ENCODE measurements at places on chromosomes 16 and 17.

- DNase-seq, result no peak
Observed at GRCh38 chr16:57799600-57800199, 2.6 kb downstream of the KIFC3 start.

DNA sequence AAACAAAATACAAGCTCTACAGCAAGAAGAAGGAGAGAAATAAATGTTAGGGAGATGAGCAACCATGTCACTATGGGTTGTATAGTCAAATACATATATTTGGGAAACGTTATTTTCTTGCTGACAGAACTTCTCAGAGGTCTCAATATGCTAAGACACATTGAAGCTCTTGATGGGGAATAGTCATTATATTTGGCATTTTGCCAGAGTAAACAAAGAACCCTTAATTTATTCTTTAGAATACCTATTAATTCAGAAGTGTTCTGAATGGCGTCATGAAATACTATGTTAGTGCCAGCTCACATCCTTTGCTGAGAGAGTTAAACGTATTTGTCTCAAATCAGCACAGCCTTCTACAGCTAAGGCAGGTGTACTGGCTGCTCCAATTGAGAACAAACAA lies 458.9 kb downstream of the CDH13 start:
- peak; percentile 37 for DNase-seq

DNA sequence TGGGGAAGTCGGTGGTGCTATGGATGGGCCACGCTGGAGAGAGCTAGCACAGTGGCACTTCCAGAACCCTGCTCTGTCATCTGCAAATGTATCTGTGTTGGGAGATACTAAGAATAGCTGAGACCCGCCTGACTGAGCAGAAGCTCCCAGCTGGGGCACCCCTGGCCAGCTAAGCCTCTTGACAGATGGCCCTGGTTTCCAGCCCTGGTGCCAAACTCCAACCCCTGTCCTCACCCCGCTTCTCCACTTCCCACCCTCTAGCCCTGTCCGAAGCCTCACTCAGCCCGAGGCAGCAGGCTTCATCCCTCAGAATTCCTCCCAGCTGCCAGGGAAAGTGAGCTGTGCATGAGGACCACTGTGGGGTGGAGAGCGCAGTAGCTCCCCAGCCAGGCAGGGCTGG lies 124.4 kb downstream of the CCDC144A start:
- DNase-seq, result peak; percentile 21

GRCh38 chr17:59361386-59361785 lies 29.9 kb downstream of the YPEL2 start:
- DNase-seq, result no peak

DNA sequence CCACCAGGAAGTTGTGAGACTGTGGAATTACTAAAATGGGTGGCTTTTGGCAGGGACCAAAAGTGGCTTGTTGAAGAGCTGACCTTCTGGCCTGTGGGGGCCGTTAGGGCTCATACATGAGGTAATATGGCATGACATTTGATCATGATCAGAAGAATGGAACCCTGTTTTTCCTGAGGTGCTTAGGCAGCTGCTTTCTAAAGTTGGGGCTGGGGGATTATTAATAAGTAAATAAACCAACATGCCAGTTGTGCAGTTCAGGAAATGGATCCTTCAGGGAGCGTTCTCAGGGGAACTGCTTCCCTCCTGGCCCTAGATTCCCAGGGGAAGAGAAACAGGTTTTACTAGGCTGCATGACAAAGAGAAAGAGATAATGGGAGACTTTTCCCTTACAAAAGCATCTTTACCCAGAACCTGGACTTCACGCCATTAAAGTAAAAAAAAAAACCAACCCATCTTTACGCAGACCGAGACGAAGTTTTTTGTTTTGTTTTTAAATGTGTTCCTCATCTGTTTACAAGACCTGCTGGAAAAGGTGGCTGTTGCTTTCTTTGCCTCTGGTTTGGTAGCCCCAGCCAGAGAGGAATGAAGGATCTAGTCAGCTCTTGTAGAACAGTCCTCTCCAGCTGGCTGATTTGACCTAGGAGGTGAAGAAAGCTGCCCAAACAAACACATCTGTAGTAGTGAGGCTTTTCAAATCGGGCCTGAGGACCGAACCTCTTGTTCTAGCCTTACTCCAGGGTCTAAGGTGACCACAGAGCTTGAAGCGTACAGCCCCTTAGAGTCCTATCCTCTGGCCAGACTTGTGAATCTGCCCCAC lies 22.7 kb downstream of the YPEL2 start:
- DNase-seq, result no peak

DNA sequence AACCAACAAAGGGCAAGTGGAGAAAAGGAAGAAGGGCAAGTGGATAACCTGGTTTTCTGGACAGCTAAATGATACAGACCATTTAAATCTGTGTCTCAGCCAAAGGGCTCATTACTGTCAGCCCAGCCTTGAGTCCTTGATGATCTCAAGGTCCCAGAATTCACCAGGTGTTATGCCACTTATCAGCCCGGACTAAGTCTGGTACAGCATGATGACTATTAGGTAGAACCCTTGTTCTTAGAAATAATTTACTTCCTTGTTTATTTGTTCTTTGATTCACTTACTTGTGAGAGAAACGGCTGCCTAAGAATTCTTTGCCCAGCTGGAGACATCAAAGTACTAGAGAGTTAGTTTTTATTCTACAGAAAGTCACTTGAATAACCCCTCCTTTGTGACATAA lies 3.5 kb downstream of the PDILT start:
- DNase-seq, result no peak

All from osteoblast (primary cell).